ENCODE measurements at places on chromosomes 5 and 9.

DNA sequence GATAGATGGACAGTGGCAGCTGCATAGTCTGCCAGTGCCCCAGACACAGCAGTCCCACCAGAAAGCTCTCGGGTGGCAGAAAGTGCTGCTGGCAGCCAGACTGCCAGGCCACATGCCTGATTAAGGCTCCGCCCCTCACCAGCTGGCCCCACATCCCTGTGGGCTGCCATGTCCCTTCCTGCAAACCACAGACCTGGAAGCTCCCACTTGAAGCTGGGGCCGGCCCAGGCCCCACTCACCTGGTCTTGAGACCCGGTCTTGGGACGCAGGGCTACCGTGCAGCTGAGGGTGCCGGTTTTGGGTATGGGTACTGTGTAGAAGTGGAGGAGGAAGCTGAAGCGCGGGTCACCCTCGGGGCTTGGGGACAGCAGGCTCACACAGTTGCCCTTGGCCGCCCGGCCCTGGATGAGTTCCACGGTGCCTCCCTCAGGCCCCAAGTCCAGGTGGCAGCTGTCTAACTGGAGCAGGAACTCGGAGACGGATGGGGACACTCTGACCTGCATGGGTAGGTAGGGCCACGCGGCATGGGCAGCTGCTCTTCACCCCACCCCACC is 15.3 kb downstream of the FPGS start:
- DNase-seq: no peak

- no peak for DNase-seq
Measured at GRCh38 chr9:134839455-134840125, 41.0 kb upstream of the FCN2 start.

GRCh38 chr9:127347831-127348776 is 48.9 kb upstream of the SLC2A8 start:
- no peak for DNase-seq

GRCh38 chr9:127637322-127637847 is 25.3 kb downstream of the STXBP1 start:
- no peak for DNase-seq

DNA sequence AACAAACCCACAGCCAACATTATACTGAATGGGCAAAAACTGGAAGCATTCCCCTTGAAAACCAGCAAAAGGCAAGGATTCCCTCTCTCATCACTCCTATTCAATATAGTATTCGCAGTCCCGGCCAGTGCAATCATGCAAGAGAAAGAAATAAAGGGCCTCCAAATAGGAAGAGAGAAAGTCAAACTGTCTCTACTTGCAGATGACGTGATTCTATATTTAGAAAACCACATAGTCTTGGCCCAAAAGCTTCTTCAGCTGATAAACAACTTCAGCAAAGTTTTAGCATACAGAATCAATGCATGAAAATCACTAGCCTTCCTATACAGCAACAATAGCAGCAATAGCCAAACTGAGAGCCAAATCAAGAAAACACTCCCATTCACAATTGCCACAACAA is 333.7 kb upstream of the EDIL3 start:
- DNase-seq: no peak

GRCh38 chr9:110638381-110638954 is 30.1 kb upstream of the MUSK start:
- DNase-seq: peak; percentile 18

DNA sequence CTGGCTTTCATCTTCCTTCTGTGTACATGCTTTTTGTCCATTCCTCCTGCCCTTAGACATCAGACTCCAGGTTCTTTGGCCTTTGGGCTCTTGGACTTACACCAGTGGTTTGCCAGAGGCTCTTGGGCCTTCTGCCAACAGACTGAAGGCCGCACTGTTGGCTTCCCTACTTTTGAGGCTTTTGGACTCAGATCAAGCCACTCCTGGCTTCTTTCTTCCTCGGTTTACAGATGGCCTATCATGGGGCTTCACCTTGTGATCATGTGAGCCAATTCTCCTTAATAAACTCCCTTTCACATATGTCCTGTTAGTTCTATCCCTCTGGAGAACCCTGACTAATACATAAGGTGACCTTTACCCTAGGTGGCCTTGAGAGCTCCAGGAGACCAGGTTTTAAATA is 189.1 kb upstream of the CCNG1 start:
- DNase-seq: no peak

DNA sequence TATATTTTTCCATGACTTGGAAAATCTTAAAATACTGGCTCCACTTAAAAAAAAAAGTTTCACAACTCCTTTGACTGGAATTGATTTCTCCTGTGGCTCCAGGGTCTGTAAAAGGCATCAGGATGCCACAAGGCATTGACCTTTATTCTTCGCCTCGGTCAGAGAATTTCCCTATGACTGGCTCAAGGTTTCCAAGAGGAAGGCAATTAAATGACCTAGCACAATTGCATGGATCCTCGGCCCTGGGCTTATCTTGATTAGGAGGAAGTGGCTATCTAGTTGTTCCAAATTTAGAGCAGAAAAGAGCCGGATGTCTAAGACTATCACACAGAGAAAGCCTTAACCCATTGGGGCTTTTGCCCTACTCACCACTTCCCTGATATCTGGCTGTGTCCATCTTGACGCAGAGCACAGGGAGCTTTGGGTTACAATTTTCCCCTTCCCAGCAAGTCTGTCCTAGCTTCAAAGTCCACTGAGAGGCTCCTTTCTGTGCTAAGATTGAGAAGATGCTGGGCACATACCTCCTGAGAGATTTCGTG is 56.9 kb upstream of the COL15A1 start:
- no peak for DNase-seq

GRCh38 chr5:131042021-131042789 is 122.9 kb downstream of the HINT1 start:
- DNase-seq: no peak

DNA sequence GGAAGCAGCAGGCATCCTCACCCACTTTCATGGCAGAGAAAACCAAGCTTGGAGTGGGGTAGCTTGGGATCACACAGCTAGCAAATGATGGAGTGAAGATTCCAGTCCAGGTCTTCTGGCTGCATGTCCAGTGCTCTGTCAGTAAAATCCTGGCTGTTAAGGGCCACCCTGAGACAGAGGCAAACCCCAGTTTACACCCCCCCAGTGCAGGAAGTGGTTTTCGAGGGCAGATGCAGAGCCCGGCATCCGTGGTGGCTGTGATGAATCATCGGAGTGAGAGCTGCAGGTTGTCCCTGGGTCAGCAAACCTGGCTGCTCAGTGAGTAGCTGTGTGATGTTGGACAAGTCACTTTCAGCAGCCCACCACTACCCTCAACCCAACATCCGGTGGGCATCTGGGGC is 115.4 kb downstream of the RGS3 start:
- peak; percentile 96 for DNase-seq

DNA sequence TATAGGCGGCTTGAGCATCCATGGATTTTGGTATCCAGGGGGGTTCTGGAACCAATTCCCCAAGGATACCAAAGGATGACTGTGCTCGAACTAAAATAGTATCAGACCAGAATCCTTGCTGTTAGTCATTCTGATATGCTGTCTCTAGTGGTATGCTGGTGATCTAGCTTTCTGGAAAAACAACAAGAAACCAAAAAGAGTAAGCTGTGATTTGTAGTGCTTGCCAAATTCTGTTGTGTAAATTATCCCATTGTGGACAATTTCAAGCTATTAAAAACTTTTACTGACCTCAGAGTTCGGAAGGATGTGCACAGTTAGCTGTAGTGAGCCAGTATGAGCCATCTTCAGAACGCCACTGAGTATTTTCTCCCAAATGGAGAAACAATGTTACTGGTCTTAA is 99.0 kb upstream of the FBN2 start:
- DNase-seq: no peak

GRCh38 chr9:90795084-90795483 is 6.5 kb upstream of the SYK start:
- no peak for DNase-seq

GRCh38 chr5:1815881-1816292 is 14.7 kb downstream of the NDUFS6 start:
- no peak for DNase-seq

DNA sequence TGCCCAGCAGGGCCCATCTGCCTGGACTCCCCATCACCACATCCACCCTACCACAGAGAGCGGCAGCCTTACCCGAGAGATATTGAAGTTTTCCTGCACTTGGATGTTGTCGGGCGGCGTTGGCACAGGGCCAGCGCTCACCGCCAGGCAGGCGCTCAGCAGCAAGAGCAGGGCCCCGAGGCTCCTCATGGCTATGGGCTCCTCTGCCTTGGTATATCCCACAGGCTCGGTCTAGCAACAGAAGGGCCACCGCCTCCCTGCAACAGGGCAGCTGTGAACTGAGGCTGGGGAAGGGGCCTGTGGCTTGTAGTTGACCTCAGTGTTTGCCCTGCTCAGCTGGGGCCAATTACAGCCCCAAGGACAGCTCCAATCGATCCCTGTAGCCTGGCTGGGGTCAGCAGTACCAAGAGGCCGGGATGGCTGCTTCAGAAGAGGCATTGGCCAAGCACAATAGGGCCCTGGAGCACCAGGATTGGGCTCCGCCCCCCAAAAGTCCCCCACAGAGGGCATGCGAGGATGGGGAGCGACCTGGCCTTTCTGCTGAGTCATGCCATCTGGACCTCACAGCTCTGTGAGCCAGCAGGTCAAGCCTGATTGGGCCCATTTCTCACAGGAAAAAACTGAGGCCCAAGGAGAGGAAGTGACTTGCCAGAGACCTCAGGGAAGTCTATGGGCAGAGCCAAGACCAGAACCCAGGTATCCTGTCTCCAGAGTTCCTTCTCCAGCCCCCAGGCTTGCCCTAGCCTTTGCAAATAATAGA is at the start of gene AMBP:
Gene AMBP (minus strand): TSS at position 280 of the 760 bp plus-strand sequence. CDS start 91 bp downstream, at position 189.
- no peak for DNase-seq

DNA sequence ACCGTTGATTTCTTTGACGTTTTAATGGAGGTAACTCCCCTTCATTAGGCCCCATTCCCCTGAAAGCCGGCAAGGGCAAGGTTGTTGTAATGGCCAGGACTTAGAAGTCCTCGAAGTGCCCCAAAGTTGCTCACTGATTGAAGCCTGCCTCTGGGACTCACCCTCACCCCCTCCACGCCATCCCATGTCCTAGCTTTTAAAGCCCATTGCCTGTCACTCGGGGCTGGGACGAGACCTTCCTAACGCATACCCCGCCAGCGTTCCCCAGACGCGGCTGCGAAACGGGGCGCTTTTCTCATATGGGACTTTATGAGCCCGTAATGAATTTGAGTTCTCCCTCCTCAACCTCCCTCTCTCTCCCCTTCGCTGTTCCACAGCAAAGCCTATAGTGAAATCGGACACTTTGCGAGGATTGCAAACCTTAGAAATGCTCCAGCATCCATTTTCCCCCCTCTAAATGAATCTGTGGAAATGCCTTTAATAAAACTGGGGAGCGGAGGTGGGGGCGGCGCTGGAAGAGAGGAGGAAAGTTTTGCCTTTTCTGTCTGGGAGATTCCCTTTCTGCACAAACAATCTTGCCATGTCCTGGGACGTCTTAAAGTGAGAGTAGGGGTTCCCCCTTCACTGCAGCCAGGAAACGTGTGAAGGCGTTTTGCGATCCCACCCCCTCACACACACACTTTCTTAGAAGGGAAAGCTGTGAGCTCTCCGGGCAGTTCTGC is 1.5 kb downstream of the PAPPA start:
- DNase-seq: no peak

- no peak for DNase-seq
Measured at GRCh38 chr9:124720429-124721108, 50.5 kb downstream of the NR6A1 start.

DNA sequence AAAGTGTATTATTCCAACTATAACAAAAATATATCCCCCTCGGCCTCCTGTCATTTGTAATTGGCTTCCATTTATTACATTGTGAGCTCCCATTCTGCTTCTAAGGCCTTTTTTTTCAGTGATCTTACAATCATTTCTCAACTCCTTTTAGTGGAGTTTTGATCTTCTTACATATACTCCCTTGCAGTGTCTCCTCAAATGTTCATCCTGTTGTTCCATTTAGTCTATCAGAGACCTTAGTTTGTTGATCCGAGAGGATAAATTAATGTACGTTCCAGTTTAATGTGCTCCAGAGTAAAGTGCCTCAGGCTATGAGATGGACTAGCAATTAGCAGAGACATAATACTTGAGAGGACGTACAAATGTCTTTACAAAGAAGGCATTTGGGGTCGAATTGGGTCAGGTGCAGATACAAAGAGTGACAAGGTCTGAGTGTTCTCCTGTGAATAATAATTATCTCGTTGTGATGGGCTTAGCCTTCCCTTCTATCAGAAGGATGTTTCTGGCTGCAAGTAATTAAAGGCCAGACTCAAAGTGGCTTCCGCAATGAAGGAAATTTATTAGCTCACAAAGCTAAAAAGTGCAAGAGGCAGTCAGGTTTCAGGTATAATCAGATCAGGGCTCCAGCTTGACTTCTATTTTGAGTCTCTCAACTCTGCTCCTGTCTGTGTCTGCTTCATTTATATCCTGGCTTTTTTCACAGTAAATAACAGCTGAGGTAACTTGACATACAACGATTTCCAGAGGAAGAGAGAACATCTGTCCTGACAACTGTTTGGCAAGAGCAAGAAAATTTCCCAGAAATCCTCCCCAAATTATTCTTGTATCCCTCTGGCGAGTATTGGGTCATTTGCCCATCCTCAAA is 30.1 kb downstream of the ARRDC3 start:
- DNase-seq: no peak

GRCh38 chr5:39503155-39503554 is 78.4 kb upstream of the DAB2 start:
- no peak for DNase-seq

GRCh38 chr5:148585988-148586387 is 68.3 kb downstream of the HTR4 start:
- no peak for DNase-seq

- DNase-seq: no peak
Measured at GRCh38 chr9:128323212-128323730, 632 bp downstream of the COQ4 start.

DNA sequence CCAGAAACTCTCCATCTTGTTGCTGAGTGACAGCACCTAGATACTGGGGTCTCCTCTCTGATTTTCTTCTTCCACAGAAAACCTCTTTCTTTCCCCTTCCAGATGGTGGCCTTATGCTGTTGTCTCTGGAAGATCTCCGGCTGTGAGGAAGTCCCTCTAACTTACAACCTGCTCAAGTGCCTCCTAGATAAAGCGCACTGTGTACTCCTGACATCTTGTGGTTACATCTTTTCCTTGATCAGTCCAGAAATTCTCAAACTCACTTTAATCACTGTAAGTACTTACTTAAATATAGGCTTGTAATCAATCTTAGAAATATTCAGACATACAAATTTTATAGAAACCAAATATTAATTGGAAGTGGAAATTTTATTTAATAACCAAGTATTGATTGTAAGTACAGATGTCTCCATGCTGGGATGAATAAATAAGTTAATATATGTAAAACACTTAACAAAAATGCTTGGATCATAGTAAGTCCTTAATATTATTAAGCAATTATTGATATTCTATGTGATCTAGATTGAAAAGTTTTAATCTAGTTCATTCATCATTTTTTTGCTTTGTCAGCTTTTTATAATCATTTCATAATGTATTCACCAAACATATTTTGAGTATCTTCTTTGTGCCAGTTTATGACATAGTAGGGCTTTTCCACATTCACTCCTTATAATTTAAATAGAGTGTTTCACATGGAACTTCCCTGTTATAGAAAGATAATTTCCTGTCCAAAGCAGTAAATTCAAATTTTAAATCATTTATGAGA is 1381.4 kb upstream of the CDH6 start:
- no peak for DNase-seq

GRCh38 chr5:15092801-15093200 is 221.2 kb upstream of the ANKH start:
- no peak for DNase-seq

- no peak for DNase-seq
Measured at GRCh38 chr9:123789554-123790292, 140.2 kb downstream of the DENND1A start.
